ENCODE measurements at places on chromosomes 11 and 22. TPM values are rescaled to one million over a fixed set of nuclear protein-coding genes. Genes with fewer than 3 reads are reported as not detected.

Gene GRK2
- 33.3 TPM for total RNA-seq

Gene ALX4
- total RNA-seq: 0.38 TPM

GRCh38 chr11:102564110-102564509, 33.6 kb upstream of the MMP7 start:
- no peak for ATAC-seq

GRCh38 chr22:23137468-23137867, 4.3 kb downstream of the RSPH14 start:
- no peak for ATAC-seq

DNA sequence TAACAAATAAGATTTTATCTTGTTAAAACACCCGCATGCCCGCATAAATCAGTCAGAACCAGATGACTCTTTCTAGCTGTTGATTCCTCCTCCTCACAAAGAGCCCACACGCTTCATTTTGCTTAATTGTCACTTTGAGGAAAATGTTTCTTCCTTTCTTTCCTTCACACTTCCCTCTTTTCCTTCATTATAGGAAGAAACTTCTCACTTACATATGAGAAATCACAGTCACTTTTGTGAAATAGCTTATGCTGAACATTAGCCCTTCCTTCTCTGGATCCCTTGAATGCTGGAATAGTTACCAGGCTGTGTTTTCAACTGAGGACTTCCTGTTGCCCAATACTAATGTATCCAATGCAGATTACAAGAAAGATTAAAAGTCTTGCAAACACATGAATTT, 5.8 kb downstream of the MS4A6E start:
- ATAC-seq: no peak

GRCh38 chr11:66999555-66999954, 23.4 kb upstream of the SYT12 start:
- ATAC-seq: no peak

- no peak for ATAC-seq
These were observed 267.2 kb downstream of the BUD13 start for GRCh38 chr11:116505298-116506262.

DNA sequence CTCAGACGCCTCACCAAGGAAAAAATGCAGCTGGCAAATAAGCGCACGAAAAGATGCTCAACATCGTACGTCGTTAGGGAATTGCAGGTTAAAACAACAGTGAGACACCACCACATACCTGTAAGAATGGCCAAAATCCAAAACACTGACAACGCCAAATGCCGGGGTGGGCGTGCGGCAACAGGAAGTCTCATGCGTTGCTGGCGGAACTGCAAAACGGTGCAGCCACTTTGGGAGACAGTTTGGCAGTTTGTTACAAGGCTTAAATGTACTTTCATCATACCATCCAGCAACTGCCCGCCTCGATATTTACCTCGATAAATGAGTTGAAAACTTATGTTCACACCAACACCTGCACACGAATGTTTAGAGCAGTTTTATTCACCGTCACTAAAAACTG, 7.5 kb upstream of the CTSD start:
- no peak for ATAC-seq

- no peak for ATAC-seq
These were observed 234.4 kb upstream of the MTNR1B start for GRCh38 chr11:92735039-92735438.

- ATAC-seq: no peak
These were observed 61.0 kb upstream of the SORL1-AS1 start for GRCh38 chr11:121513807-121514206.

- ATAC-seq: no peak
These were observed 54.7 kb downstream of the MICAL3 start for GRCh38 chr22:17969701-17970113.

DNA sequence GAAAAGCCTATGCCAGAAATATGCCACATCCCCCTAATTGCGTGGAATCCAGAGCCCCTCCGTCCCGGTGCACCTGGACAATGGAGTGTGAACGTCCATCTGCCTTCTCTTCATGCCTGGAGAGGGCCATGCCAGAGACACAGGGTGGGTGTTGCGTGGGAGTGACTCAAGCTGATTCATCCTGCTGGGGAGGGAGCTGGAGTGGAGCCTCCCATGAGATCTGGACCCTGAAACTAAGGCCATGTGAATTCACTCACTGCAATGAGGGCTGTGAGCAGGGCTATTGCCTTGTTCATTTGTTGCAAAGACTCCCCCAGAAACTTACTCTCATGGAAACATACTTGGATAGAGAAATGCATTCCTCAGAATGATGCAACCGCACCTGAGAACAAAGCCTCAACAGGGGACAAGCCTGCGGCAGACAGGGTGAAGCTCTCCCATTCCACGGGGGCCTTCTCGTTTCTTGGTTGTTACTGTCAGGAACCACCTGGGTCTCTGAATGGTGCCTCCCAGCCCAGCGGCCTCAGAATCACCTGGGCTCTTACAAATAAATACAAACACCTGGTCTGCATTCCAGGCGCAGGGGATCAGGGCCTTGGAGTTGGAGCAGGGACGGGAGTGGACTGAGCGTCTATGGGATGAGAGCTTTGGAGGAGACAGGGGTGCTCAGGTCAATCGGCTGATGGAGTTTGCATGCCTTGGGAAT, 1031.2 kb downstream of the BRD1 start:
- no peak for ATAC-seq

All from motor neuron (in vitro differentiated cells).